SK-N-SH (cell line): ENCODE measurements at places on chromosomes 3 and 15. TPM values are rescaled to one million over a fixed set of nuclear protein-coding genes. Genes with fewer than 3 reads are reported as not detected.

The PLA2G4E gene
- polyA plus RNA-seq: not detected in 2 replicates

The CD276 gene
- 60.1 and 86.2 TPM in 2 replicates for polyA plus RNA-seq

The IL17RB gene
- polyA plus RNA-seq: 0.10 and 0.16 TPM in 2 replicates

The RAB6B gene
- 8.5 and 9.3 TPM in 2 replicates for polyA plus RNA-seq

The GPR160 gene
- 0.31 and 0.41 TPM in 2 replicates for polyA plus RNA-seq

The KNG1 gene
- not detected in 2 replicates for polyA plus RNA-seq

The FOXB1 gene
- polyA plus RNA-seq: not detected in 2 replicates

The CD96 gene
- polyA plus RNA-seq: 0.02 and 0.06 TPM in 2 replicates

The CHRFAM7A gene
- 0.41 and 0.53 TPM in 2 replicates for polyA plus RNA-seq

The CYP1A1 gene
- polyA plus RNA-seq: 0.07 and 0.15 TPM in 2 replicates

The PPM1L gene
- polyA plus RNA-seq: 0.16 and 0.29 TPM in 2 replicates
